WTC11 (cell line): ENCODE measurements at places on chromosomes 6 and 20. TPM values are rescaled to one million over a fixed set of nuclear protein-coding genes. Genes with fewer than 3 reads are reported as not detected.

- peak overlapping the region; percentile 99 for H3K27ac ChIP-seq
- H3K36me3 ChIP-seq: peaks cover 15% of the 10 kb centered on the region
- H3K4me3 ChIP-seq: peak overlapping the region; percentile 88
- no peak for DNase-seq
Observed at GRCh38 chr6:44386929-44387345, 569 bp upstream of the CDC5L start.

Gene PRDM1
- total RNA-seq: 0.78 to 1.8 TPM (median 1.2 TPM) in 3 replicates

Gene PTK6
- 0.22 to 0.53 TPM (median 0.32 TPM) in 3 replicates for total RNA-seq

DNA sequence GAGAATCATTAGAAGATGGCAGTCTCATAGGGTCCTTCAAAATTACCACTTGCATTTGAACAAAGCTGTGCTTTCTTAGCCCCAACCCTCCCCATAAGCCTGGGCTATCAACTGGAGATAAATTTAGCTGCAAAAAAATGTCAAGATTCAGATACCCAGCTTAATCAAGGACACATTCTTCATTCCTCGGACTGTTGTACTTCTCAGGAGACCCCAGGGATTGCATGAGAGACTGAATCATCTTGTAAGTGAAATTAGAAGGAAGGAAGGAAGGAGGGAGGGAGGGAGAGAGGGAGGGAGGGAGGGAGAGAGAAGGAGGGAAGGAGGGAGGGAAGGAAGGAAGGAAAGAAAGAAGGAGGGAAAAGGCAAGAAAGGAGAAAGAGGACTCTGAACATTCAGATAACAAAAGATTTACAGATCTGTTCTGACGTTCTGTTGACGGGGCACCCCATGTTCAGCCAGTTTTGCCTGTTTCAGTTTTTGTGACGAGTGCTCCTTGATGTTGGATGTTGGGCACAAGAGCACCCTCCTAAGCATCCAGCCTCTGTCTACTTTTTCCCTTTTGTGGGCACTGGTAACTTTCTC lies 498.7 kb downstream of the PREX1 start:
- H3K27ac ChIP-seq: no peak overlapping the region
- H3K27me3 ChIP-seq: peaks cover 3% of the 10 kb centered on the region
- DNase-seq: no peak
- peaks cover 30% of the 10 kb centered on the region for H3K4me1 ChIP-seq

Gene SPEF1
- total RNA-seq: 0.41 to 0.72 TPM (median 0.64 TPM) in 3 replicates

Gene TINAG
- total RNA-seq: not detected in 3 replicates
